Left ventricle myocardium inferior (tissue), 1 donor: ENCODE measurements at places on chromosomes 1 and 21. TPM values are rescaled to one million over a fixed set of nuclear protein-coding genes. Genes with fewer than 3 reads are reported as not detected.
A peak's percentile ranks its signal among the peaks of the same experiment; 100 is the strongest.

C4BPA gene
- total RNA-seq, result not detected

DNA sequence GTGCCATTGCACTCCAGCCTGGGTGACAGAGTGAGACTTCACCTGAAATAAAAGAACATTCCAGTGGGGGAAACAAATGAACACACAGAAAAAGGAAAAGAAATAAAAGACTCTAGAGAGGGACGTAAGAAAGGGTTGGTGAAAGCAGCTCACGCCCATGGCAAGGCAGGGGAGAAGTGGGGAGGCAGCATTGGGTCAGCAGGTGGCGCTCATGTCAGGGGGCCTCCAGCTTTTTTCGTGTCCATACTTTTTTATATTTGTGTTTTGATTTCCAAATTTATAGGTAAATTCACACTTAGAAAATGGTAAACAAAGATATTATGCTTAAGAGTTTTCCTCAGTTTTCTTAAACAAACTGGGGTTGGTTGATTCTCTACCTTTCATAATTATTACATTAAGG, 45.5 kb downstream of the VPS13D start:
- no peak overlapping the region for H3K4me3 ChIP-seq
- peaks cover 26% of the 10 kb centered on the region for H3K4me1 ChIP-seq
- no peaks in the 10 kb centered on the region for H3K27me3 ChIP-seq
- peaks cover 91% of the 10 kb centered on the region for H3K36me3 ChIP-seq

- DNase-seq, result no peak
- H3K27me3 ChIP-seq, result peaks cover 39% of the 10 kb centered on the region
- no peak overlapping the region for H3K4me3 ChIP-seq
- H3K27ac ChIP-seq, result no peak overlapping the region
- H3K36me3 ChIP-seq, result no peaks in the 10 kb centered on the region
- H3K4me1 ChIP-seq, result no peaks in the 10 kb centered on the region
These were observed 243.9 kb downstream of the KAZN start for GRCh38 chr1:14842361-14842760.

- DNase-seq, result no peak
- peaks cover 14% of the 10 kb centered on the region for H3K4me1 ChIP-seq
- no peak overlapping the region for H3K27ac ChIP-seq
- peaks cover 18% of the 10 kb centered on the region for H3K36me3 ChIP-seq
- no peaks in the 10 kb centered on the region for H3K27me3 ChIP-seq
- H3K4me3 ChIP-seq, result no peak overlapping the region
These were observed 11.3 kb downstream of the MFAP2 start for GRCh38 chr1:16969057-16969611.

- no peak for DNase-seq
- peak overlapping the region; percentile 98 for H3K27ac ChIP-seq
- peaks cover 13% of the 10 kb centered on the region for H3K36me3 ChIP-seq
- H3K27me3 ChIP-seq, result no peaks in the 10 kb centered on the region
- H3K4me1 ChIP-seq, result peaks cover 91% of the 10 kb centered on the region
These were observed 642 bp upstream of the SLC16A1 start for GRCh38 chr1:112956544-112957132.

DNA sequence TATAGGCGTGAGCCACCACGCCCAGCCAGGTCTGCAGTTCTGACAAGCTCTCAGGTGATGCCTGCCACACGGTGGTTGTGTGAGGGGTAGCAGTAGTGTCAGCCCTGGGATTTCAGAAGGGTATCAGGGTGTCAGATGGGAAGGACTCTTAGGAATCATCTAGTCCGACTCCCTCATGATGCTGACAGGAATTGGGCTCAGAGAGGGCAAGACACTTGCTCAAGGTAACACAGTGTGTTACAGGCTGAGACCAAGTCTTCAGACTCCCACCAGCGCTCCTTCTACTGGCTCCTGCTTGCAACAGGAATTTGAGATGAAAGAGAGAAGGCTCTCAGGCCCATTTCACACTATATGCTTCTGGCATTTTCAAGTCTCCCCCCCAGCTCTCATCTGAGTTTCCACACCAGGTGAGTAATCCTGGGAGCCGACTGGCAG, 6.9 kb downstream of the HTR1D start:
- no peak overlapping the region for H3K27ac ChIP-seq
- peaks cover 92% of the 10 kb centered on the region for H3K27me3 ChIP-seq
- DNase-seq, result no peak
- no peaks in the 10 kb centered on the region for H3K36me3 ChIP-seq

DNA sequence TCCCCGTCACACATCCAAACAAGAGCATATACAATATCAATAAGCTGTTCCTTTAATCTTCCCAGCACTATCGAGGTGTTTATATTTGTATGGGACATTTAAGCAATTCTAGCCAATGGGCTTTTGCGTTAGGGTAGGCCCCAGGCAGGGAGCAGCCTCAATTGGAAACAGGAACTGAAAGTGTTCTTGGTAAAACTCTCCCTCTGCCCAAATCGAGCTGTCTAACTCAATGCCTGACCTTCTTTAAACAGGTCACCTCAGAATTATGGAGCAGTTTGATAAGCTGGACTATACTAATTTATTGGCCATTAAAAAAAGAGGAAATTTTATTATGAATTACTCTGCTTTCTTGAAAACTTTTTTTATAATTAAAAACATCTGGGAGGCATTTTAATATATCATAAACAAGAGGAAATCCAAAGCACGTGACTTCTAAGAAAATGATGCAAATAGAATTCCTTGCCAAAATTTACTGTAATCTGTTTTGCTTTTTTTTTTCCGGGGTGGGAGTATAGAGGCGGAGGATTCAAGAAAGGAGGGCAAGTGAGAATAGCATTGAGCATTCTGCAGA, 498.1 kb downstream of the LMO4 start:
- no peaks in the 10 kb centered on the region for H3K36me3 ChIP-seq
- DNase-seq, result peak; percentile 27
- no peaks in the 10 kb centered on the region for H3K27me3 ChIP-seq
- peak overlapping the region; percentile 34 for H3K4me3 ChIP-seq
- H3K27ac ChIP-seq, result peak overlapping the region; percentile 36

GRCh38 chr1:213414911-213415310, 363.9 kb downstream of the RPS6KC1 start:
- H3K4me1 ChIP-seq, result peaks cover 3% of the 10 kb centered on the region
- no peaks in the 10 kb centered on the region for H3K36me3 ChIP-seq
- no peak overlapping the region for H3K27ac ChIP-seq
- no peak overlapping the region for H3K4me3 ChIP-seq
- no peaks in the 10 kb centered on the region for H3K27me3 ChIP-seq

DNA sequence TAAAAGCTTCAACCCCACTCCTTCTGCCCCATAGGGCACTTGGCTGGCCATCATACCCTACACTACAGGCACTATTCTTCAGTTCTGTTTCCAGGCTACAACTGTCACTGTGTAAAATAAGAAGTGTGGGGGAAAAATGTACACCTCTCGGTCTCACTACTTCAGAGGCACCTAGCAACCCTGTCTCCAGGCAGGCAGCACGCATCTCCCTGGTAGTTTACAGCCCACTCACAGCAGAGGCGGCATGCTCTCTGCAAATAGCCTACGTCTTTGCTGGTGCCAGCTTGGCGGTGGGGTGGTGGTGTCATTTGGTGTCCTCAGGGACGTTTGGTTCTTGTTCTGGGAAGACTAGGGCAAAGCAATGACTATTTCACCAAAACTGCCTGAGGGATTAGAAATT, 48.2 kb upstream of the BTG3 start:
- no peaks in the 10 kb centered on the region for H3K36me3 ChIP-seq
- H3K27ac ChIP-seq, result no peak overlapping the region
- no peak for DNase-seq
- H3K4me3 ChIP-seq, result no peak overlapping the region
- no peaks in the 10 kb centered on the region for H3K27me3 ChIP-seq

FASLG gene
- total RNA-seq, result not detected

- H3K4me1 ChIP-seq, result peaks cover 53% of the 10 kb centered on the region
- peak; percentile 38 for DNase-seq
- H3K27me3 ChIP-seq, result no peaks in the 10 kb centered on the region
- H3K36me3 ChIP-seq, result no peaks in the 10 kb centered on the region
These were observed 65.1 kb downstream of the DISC1 start for GRCh38 chr1:231691618-231692259.

DNA sequence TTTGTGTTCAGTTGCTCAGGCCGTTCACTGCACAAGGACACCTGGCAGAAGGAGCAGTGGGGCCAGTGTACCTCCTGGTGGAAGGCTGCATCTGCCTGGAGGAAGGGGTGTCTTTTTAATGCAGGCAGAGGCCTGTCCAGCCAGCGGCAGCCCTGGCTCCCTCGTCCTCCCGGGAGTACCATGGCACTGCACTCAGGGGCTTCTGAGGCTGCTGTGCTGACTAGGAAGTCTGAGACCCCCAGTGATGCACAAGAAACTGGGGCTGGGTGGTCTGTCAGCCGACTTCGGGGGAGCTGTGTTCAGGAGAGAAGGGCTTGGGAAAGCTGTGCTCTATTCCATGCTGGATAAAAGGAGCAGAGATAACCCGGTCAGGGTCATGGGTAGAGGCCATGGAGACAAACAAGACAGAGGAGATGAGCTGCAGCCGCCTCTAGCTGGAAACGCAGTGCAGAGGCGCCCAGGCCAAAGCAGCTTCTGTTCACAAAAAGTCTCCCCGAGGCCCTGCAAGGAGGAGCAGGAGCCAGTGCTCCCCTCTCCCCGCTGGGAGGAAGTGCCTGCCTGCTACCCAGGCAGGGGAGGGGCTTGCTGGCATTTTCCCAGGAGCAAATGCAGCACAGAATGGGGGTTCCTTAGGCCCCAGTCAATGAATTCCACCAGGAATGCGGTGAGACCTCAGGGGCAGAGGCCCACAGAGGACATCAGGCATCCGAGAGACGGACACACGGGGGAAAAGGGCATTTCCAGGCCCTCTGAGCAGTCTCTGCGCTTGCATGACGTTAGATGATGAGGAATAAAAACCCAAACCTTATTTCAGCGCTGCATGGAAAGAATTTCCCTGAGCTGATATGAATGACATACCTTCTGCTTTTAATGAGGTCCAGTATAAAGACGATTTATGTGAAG, 17.2 kb upstream of the C2CD2 start:
- H3K4me3 ChIP-seq, result no peak overlapping the region
- no peaks in the 10 kb centered on the region for H3K36me3 ChIP-seq
- peaks cover 16% of the 10 kb centered on the region for H3K4me1 ChIP-seq
- H3K27ac ChIP-seq, result no peak overlapping the region
- no peak for DNase-seq

GRCh38 chr21:29805105-29805504, 134.7 kb downstream of the GRIK1 start:
- H3K36me3 ChIP-seq, result no peaks in the 10 kb centered on the region
- no peak overlapping the region for H3K4me3 ChIP-seq
- no peak overlapping the region for H3K27ac ChIP-seq
- DNase-seq, result no peak
- no peaks in the 10 kb centered on the region for H3K4me1 ChIP-seq
- no peaks in the 10 kb centered on the region for H3K27me3 ChIP-seq

GRCh38 chr1:153792631-153793041, 17.4 kb downstream of the SLC27A3 start:
- no peak overlapping the region for H3K27ac ChIP-seq
- H3K4me1 ChIP-seq, result peaks cover 23% of the 10 kb centered on the region
- H3K27me3 ChIP-seq, result no peaks in the 10 kb centered on the region
- DNase-seq, result no peak
- H3K36me3 ChIP-seq, result no peaks in the 10 kb centered on the region

DNA sequence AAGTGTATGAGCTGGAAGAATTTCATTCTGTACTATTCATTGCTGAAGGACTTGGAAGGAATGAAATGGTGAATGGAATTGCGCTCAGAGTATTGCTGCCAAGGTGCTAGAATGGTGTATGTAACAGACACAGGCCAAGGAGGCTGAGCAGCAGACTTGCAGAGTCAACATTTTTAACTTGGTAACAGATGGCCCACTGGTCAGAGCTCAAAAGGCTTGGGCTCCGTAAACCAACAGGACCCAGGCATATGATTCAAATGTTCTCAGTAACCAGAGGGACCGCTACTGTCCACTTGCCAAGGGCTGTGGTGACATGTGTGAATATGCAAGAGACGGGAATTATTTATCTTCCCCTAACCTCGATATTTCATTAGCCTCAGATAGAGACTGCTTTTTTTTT, 28.8 kb upstream of the PTGFRN start:
- peaks cover 31% of the 10 kb centered on the region for H3K4me1 ChIP-seq
- H3K36me3 ChIP-seq, result no peaks in the 10 kb centered on the region
- H3K4me3 ChIP-seq, result no peak overlapping the region

GRCh38 chr1:48552420-48552819, 80.4 kb upstream of the SPATA6 start:
- H3K36me3 ChIP-seq, result no peaks in the 10 kb centered on the region
- H3K4me3 ChIP-seq, result no peak overlapping the region
- no peak for DNase-seq

DNA sequence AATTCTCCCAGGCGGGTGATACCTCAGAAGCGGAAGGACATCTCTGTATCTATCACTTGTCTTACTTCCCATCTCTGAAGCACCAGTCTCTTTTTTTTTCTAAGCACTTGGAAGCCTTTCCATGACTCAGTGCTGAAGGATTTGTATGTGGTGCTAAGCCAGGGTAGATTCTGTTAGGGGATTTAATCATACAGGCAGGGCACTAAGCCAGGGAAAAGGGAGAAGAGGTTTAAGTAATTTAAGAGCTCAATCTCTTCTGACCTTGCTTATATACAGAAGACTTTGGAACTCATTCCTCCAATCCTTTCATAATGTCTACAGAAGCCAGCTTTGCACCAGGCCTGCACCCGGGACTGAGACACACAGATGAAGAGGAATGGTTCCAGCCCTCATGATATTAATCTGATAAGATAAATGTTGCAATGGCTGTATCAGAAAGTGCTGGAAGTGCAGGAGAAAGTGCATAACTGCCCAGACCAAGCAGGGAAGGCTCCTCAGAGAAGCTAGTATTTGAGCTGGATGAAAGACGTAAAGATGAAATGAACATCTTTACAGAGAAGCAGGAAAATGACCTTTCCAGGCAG, 11.0 kb downstream of the FAM163A start:
- H3K36me3 ChIP-seq, result no peaks in the 10 kb centered on the region
- H3K27ac ChIP-seq, result no peak overlapping the region
- no peak for DNase-seq
- peaks cover 8% of the 10 kb centered on the region for H3K27me3 ChIP-seq

GRCh38 chr1:201885531-201886075, 3.1 kb upstream of the SHISA4 start:
- no peak for DNase-seq
- peaks cover 5% of the 10 kb centered on the region for H3K36me3 ChIP-seq
- H3K4me1 ChIP-seq, result peaks cover 88% of the 10 kb centered on the region
- no peaks in the 10 kb centered on the region for H3K27me3 ChIP-seq

- H3K4me1 ChIP-seq, result peaks cover 16% of the 10 kb centered on the region
- DNase-seq, result no peak
- H3K4me3 ChIP-seq, result no peak overlapping the region
- H3K27me3 ChIP-seq, result peaks cover 82% of the 10 kb centered on the region
- no peaks in the 10 kb centered on the region for H3K36me3 ChIP-seq
These were observed 3.4 kb upstream of the PCSK9 start for GRCh38 chr1:55035904-55036303.
